ENCODE measurements at places on chromosomes 2 and 18.
A peak's percentile ranks its signal among the peaks of the same experiment; 100 is the strongest.

GRCh38 chr18:8800445-8800844 is 95.1 kb downstream of the MTCL1 start:
- DNase-seq = peak; percentile 69

GRCh38 chr2:170679607-170680079 is 35.5 kb upstream of the SP5 start:
- no peak for DNase-seq

GRCh38 chr2:33160191-33160590 is 213.4 kb downstream of the LTBP1 start:
- DNase-seq = no peak

DNA sequence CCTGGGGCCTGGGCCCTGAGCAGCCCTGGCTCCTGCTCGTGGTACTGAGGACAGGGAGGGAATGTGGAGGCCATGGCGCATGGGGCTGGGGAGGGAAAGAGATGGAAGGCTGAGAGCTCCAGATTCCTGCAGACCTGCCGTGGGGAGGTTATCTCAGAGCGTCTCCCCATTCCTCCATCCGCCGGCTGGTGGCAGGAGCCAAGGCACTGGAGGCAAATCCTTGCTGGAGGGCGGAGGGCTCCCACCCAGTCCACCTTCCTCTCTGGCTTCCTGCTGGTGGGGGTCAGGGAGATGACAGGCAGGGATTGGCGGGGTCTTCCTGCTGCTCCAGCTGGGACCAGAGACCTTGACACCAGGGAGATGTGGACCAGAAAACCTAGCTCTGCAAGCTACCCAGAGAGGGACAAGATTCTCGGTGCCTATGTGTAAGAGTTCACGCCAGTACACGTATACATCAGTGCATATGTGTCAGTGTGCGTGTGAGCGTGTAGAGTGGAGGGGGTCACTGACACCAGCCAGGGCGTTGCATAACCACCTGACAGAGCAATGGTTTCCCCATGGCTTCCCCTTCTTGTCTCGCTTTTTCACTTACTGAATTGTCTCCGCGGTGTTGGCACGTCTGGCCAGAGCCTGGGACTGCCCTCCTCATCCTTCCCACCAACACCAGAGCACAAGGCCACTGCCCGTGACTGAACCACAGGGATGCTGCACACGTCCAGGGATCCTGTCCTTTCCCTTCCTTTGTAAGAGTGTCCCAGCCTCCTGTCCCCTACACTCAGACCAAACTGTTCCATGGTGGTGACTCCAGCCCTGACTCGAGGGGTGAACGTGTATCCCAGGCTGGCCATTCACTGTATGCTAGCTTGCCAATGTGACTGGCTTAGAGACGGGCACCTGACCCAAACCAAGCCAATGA is 15.8 kb upstream of the SEMA4C start:
- DNase-seq = no peak

- no peak for DNase-seq
These were observed 15.9 kb upstream of the TPO start for GRCh38 chr2:1397350-1397749.

GRCh38 chr2:69103419-69103818 is 90.4 kb downstream of the ANTXR1 start:
- no peak for DNase-seq

- DNase-seq = no peak
These were observed 56.7 kb upstream of the DSC1 start for GRCh38 chr18:31219395-31219794.

GRCh38 chr18:63590373-63590772 is 3.2 kb downstream of the SERPINB13 start:
- DNase-seq = no peak

DNA sequence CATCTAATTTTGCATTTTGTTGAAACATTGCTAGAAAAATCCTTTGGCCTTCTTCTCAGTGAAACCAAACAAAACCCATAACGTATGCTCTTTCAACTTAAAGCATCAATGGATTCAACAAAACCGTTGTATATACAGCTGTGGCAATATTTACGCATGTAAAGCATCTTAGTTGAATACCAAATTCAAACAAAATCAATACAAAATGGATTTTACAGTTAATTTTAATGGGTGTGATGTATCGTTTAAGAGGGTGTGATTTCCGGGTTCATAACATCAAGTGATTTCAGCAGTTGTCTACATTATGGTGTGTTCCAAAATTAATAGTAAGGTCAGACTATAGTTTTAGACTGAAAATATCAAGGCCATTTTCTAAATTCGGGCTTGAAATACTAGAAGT is 198.2 kb downstream of the TGIF1 start:
- DNase-seq = no peak

GRCh38 chr18:50982086-50982801 is 14.4 kb downstream of the ELAC1 start:
- no peak for DNase-seq

GRCh38 chr2:52934323-52934898 is 833.2 kb upstream of the CHAC2 start:
- DNase-seq = no peak

DNA sequence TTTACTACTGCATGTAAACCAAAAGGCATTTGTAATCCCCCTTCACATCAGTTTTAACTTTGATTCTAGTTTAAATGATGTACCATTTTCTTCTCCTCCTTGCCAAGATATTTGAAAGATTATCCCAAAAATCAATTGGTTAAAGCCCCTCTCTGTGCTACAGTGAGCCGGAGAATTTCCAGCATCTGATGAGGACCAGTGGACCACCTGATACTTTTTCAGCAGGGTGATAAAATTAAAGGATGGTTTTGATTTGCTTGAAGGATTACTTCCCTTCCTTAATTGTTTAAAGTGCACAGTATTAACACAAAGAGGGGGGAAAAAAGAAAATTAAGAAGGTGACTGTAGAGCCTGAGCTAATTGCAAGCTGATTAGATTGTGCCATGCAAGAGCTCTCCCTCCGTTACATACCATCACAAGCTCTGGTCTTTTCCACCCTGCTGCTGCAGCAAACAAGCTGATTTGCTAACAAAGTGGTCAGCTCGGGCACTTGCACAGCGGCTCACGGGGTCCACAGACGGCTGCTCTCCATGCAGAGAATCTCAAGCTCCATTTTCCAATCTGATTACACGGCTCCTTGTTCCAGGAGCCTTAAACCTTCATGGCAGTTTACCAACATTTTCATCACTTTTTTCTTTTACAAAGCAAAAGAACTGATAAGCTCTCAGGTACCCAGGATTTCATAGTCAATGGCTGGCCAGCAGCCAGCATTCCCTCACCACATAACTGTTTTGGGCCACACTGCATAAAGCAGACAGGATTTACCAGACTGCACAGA is 22.1 kb downstream of the FIGN start:
- no peak for DNase-seq

DNA sequence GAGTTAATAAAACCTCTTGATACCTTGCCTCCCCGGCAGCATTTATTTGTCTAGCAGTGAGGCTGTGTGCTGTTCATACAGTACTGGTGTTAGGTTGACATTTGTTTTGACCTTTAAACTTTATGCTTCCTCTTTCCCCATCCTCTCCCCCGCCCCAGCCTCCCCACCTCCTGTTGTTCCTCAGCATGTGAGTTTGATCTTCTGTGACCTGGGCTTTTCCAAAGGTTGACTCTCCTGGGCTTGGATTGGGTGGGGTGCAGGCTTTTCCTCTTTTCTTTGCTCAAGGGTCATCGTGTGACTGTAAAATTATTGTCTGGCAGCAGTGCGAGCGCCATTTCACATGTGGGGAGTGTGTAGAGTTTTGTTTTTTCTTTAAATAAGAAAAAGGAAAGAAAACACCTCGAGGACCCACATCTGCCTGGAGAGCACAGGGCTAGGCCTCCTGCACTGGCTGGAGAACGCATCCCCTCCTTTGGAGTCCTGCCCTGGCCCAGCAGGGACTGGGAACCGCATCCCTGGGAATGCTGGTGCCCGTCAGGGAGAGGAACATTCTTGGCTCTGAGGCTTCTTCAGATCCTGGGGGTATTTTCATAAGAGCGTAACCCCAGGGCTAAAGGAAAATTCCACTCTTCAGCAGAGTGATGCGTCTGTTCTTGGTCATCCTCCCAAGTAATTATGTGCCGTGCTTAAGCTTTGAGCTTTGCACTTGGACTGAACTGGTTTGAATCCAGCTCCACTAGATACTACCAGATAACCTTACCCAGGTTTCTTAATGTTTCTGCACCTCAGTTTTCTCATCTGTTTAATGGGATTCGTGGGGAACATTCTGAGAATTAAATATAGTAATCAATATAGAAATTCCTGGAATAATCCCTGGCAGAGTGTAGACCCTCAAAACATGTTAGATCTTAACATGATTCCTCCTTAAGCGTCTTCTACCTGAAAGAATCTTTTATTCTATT is 91.5 kb downstream of the SETBP1 start:
- DNase-seq = peak; percentile 68

GRCh38 chr18:45458033-45458432 is 157.2 kb upstream of the SLC14A2 start:
- no peak for DNase-seq

GRCh38 chr2:144477281-144477956 is 42.5 kb downstream of the ZEB2 start:
- DNase-seq = no peak

DNA sequence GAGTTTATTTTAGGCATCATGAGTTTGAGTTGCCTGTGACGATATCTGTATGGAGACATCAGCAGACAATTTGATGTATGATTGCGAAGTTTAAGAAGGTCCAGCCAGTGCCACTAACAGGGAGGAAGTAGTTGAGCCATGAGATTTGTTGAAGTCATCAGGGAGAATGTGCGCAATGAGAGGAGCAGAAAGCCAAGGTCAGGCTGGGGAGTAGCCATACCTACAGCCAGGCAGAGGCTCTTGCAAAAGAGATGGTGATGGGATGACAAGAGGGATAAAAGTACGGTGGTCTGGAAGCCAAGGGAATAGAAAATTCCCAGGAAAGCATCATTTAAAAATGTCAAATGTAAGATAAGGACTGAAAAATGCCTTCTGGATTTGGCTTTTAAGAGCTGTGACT is 51.2 kb downstream of the LIMS1 start:
- no peak for DNase-seq

DNA sequence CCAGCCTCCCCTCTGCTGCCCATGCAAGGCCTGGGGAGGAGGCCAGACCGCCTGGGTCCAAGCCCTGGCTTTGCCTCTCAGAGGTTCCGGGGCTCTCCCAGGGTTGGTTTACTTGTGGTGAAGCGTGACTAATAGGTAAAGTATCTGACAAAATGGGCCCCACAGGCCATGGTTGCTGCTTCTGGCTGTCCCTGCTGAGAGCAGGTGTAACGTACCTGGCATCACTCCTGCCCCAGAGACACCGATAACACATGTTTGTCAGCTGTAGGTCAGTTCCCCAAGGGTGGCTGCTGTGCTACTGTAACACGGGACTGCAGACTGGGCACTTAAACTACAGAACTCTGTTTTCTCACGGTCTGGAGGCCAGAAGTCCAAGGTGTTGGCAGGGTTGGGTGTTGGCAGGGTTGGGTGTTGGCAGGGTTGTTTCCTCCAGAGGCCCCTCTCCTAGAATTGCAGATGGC is 34.1 kb downstream of the ODC1 start:
- no peak for DNase-seq

- no peak for DNase-seq
These were observed 1280.5 kb upstream of the ZEB2 start for GRCh38 chr2:145800151-145801091.

GRCh38 chr2:167675906-167676305 is 571.5 kb downstream of the STK39 start:
- no peak for DNase-seq

DNA sequence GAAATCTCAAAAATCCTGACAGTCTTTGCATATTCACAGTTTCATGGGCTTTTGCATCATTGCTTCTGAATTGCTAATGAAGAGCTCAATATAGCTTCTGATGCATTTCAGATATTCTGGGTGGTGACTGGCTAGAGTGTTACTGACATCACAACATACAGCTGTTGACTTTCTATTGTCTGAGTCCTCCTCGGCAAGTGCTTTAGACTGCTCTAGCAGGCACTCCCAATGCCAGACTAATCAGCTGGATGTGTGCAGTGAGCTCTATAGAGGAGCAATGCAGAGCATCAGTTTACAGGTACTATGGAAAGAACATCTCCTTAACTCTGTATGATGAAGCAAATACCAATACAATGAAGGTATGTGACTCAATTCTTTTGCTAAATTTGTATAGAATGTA is 54.9 kb downstream of the R3HDM1 start:
- DNase-seq = no peak

GRCh38 chr2:3954261-3954660 is 250.9 kb downstream of the DCDC2C start:
- DNase-seq = no peak

DNA sequence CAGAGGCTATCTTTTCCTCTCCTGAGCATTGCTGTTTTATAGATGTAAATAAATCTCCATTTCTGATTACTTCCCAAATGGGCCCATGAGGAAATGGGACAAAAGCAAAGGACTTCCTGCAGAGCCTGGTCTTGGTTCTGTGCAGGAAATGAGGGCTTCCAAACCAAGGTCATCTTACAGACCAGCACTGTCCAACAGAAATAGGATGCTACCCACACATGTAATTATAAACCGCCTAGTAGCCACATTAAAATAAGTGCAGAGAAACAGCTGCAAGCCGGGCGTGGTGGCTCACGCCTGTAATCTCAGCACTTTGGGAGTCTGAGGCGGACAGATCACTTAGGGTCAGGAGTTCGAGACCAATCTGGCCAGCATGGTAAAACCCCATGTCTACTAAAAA is 6.2 kb downstream of the TTL start:
- DNase-seq = no peak

- DNase-seq = no peak
These were observed 1.4 kb downstream of the SMC6 start for GRCh38 chr2:17752246-17752645.

DNA sequence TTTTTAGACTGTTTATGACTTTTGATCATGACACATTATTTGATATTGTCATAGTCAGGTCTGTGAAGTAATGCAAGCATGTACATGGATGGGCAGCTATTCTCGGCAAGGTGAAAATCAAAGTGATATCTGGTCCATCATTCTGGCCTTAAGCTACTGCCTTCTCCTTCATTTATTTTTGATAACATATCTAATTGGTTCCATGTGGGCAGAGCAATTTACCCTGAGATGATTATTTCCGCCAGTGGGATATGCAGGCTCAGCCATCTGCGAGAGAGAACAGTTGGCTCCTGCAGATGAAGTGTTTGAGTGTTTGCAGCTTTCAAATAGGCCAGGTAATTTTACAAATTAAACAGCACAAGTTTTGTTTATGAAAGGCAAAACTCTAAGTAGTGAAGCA is 116.4 kb downstream of the LYPD6 start:
- DNase-seq = no peak

GRCh38 chr2:126154256-126154785 is 501.6 kb upstream of the GYPC start:
- DNase-seq = no peak

GRCh38 chr2:143808166-143808565 is 678.9 kb downstream of the ARHGAP15 start:
- DNase-seq = no peak

DNA sequence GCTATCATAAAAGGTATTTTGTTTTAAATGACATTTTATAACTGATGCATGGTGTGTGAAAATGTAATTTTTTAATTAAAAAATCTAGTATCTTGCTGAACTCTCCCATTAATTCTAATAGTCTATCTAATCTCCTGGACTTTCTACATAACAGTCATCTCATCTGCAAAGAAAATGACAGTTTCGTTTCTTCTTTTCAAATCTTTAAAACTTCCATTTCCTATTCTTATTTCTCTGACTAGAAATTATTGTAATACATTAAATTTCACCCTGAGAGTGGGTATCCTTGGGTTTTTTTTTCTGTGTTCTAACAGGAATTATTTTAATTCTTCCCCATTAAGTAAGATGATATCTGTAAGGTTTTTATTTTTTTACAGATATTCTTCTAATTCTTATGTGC is 120.1 kb downstream of the KCNF1 start:
- no peak for DNase-seq
